ENCODE measurements at places on chromosomes 1 and 21. TPM values are rescaled to one million over a fixed set of nuclear protein-coding genes. Genes with fewer than 3 reads are reported as not detected.

Gene TNFRSF8
- 0.95 TPM for total RNA-seq

- peaks cover 36% of the 10 kb centered on the region for H3K36me3 ChIP-seq
- H3K27me3 ChIP-seq, result no peaks in the 10 kb centered on the region
- no peaks in the 10 kb centered on the region for H3K4me1 ChIP-seq
These were observed 72.3 kb downstream of the RUSC1 start for GRCh38 chr1:155392898-155393411.

- H3K27ac ChIP-seq, result no peak overlapping the region
- no peaks in the 10 kb centered on the region for H3K4me1 ChIP-seq
- H3K36me3 ChIP-seq, result no peaks in the 10 kb centered on the region
- no peak for DNase-seq
These were observed 11.9 kb downstream of the PRXL2B start for GRCh38 chr1:2598329-2598931.

GRCh38 chr1:203408486-203409481 is 57.9 kb upstream of the FMOD start:
- DNase-seq, result no peak
- H3K27ac ChIP-seq, result no peak overlapping the region
- no peaks in the 10 kb centered on the region for H3K4me1 ChIP-seq

GRCh38 chr21:34262469-34262845 is 101.3 kb upstream of the KCNE2 start:
- DNase-seq, result no peak
- H3K27ac ChIP-seq, result no peak overlapping the region
- H3K27me3 ChIP-seq, result peaks cover 10% of the 10 kb centered on the region
- no peaks in the 10 kb centered on the region for H3K4me1 ChIP-seq

- no peak overlapping the region for H3K4me3 ChIP-seq
- DNase-seq, result no peak
- H3K4me1 ChIP-seq, result no peaks in the 10 kb centered on the region
- H3K27me3 ChIP-seq, result no peaks in the 10 kb centered on the region
- no peak overlapping the region for H3K27ac ChIP-seq
- peaks cover 12% of the 10 kb centered on the region for H3K36me3 ChIP-seq
These were observed 40.8 kb upstream of the NEXN start for GRCh38 chr1:77847621-77848080.

DNA sequence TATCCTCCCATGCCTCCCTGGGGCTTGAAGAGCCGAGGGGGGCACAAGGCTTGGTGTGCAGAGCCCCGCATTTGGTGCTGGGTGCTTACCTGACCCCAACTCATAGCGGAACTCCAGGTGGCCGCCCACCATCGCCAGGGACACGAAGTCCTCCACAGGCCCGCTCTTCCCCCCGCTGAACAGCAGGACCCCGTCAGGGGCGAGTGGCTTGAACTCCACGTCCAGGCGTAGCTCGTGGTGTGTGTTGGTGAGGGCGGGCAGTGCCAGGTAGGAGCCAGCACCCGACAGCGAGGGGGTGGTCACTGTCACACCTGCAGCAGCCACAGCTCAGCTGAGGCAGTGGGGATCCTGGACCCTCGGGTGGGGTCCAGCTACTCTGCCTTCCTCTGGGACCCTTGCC is 17.2 kb downstream of the LDLRAD2 start:
- no peaks in the 10 kb centered on the region for H3K27me3 ChIP-seq
- no peak overlapping the region for H3K4me3 ChIP-seq
- no peak for DNase-seq
- H3K27ac ChIP-seq, result no peak overlapping the region
- H3K36me3 ChIP-seq, result peaks cover 7% of the 10 kb centered on the region

DNA sequence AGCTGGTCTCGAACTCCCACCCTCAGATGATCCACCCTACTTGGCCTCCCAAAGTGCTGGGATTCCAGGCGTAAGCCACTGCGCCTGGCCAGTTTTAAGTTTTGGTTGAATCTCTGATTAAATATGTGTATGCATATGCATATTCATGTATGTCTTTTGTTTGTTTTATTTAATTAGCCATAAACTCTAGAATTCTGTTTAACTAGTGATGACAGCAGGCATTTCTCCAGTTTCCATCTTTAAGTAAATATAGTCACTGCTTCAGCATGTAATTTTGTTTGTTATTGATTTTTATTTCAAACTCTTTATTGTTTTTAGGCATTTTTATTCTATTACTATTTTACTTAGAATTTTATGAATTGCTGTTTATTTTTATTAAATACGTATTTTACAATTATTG is 58.0 kb downstream of the NUF2 start:
- no peak overlapping the region for H3K27ac ChIP-seq
- H3K36me3 ChIP-seq, result no peaks in the 10 kb centered on the region
- DNase-seq, result no peak
- H3K27me3 ChIP-seq, result peaks cover 18% of the 10 kb centered on the region
